ENCODE measurements at places on chromosomes 13 and 19. TPM values are rescaled to one million over a fixed set of nuclear protein-coding genes. Genes with fewer than 3 reads are reported as not detected.

The MYO1F gene
- total RNA-seq = 187 TPM

The ZNF681 gene
- total RNA-seq = 2.4 TPM

DNA sequence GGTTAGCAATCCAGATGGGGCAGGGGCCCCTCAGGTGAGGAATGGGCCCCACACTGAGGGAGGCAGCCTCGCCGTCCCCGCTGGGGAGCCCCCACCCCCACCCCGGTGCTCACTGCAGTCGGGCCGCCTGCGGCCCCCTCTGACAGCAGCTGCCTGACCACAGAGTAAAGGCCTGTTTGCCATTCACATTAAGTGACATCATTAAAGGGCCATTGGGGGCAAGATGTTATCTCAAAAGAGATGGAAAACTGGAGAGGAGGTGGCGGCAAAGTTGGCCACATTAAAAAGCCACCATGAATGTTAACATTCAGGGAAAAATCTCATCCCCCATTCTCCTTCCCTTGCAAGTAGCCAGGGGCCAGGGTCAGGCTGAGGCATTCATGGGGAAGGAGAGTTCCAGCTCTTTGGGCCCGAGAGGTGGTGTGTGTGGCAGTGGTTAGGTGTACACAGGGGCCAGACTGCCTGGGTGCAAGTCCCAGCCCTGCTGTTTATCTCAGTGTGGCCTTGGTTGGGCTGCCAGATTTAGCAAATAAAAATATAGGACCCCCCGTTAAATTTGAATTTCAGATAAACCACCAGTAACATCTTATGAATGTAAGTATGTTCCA, 20.9 kb downstream of the VSTM2B start:
- no peak for DNase-seq

GRCh38 chr13:106917024-106917571, 349.2 kb upstream of the ARGLU1 start:
- DNase-seq = no peak

GRCh38 chr19:8306235-8307054, 1.7 kb downstream of the CD320 start:
- DNase-seq = no peak

Measured in T-cell (primary cell).